ENCODE measurements at places on chromosomes 6 and 20. TPM values are rescaled to one million over a fixed set of nuclear protein-coding genes. Genes with fewer than 3 reads are reported as not detected.

DNA sequence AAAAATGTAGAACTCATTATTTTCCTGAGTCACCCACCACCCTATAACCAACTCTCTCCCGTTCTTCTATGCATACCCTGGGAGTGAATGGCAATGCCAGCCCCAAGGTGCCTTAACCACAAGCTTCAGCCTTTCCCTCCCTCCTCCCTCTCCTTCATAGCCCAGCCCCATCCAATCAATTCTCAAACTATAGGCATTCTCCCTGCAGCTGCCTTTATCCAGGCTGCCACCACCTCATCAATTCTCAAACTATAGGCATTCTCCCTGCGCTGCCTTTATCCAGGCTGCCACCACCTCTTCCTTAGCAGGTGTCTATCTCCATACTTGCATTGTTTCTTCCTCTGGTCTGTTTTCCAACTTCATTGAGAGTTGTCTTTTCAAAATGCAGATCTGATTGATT, 77.1 kb downstream of the PLEKHG1 start:
- DNase-seq = no peak

- DNase-seq = no peak
These were observed 42.3 kb upstream of the LAMA4 start for GRCh38 chr6:112296694-112297093.

DNA sequence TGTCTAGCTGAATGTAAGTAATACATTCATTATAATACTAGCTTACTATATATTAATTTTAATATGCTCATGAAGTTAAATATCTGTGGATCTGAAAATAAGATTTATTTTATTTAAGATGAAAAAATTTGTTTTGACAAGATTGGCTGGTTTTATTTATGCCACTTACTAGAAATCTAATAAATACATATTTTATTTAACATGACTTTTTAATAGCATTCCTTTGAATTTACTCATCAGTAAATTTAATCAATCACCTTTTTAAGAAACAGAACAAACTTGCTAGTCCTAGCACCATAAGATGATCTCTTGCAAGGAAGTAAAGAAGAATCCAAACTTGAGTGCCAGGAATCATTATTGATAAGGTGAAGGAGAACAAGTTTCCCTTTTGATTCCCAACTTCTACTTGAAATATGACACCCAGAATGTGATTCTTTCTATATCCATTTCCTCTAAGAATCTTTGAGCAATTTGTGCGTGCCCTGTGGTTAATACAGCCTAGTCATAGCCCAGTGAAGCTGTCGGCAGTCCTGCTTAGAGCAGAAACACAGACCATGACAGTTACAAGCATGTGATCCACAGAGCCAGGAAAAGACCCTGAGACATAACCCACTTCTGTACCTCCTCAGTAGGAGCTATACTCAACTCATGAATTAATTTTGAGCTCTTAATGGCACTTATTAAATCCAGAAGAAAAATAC, 282.3 kb upstream of the QKI start:
- no peak for DNase-seq

DNA sequence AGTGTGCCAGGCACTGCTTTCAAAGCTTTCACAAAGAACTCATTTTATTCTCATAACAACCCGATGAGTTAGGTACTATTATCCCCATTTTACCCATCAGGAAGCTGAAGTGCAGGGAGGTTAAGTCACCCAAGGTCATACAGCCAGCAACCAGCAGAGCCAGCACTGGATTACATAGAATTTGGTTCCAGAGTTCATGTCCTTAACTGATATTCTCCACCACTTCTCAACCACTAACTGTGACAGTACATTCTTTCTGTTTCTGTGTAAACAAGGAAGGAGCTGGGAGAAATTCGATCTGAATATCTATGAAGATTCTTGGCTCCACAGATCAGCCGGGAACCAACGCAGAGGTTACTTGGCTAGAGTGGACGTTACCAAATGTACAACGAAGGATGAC, 98.0 kb downstream of the KIF16B start:
- DNase-seq = peak; percentile 71

DNA sequence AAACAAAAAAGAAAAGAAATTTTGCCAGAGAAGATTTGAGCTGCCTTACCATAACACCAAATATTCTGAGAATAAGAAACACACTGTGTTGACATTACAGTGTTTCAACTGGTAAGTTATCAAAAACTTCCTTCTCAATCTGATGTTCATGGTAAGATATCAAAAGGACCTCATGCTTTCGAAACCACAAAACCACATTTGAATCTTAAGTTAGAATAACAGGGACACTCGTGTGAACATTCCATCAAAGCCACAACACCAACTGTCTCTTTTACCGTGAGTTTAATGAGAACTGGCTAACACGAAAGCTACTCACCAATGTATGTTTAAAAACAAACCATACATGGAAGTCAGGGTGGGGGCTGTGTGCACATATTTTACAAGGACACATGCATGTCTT, 73.0 kb upstream of the OPRM1 start:
- no peak for DNase-seq

DNA sequence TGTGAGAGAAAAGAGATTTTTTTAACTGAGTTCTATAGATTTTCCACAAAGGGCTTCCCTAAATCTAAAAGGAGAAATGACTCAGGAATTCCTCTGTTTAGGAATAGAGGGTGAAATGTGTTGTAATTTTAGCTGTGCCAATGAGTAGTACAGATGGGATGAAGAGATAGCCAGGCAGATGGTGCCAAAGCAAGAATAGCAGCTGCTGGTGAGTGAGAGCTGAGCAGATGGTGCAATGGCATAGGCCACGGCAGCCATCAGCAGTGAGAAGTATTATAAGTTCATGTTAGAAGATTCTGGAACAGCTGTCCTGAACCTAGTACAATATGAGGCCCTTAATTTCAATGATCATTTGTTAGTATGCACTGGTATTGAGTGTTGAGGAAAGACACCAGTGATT, 40.2 kb upstream of the CRISP1 start:
- DNase-seq = peak; percentile 93

GRCh38 chr20:4170621-4171537, 155.5 kb upstream of the RNF24 start:
- no peak for DNase-seq

DNA sequence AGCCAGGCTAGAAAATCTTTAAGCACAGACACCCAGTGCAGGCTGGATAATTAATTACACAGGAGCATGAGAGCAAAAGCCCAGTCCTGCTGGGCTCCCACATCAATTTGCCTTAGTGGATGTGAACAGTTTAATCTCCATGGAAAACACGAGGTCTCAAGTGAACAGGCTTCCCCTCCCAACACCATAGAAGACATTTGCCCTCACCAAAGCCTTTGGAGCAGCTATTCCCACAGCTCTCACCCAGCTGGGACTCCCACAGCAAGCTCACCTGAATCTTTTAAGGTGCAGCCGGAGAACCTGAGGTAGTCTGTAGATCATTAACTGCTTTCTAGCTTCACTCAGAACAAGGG, 12.0 kb downstream of the TOMM6 start:
- DNase-seq = no peak

- peak; percentile 74 for DNase-seq
These were observed 630 bp downstream of the PPP1R3G start for GRCh38 chr6:5085648-5086293.

DNA sequence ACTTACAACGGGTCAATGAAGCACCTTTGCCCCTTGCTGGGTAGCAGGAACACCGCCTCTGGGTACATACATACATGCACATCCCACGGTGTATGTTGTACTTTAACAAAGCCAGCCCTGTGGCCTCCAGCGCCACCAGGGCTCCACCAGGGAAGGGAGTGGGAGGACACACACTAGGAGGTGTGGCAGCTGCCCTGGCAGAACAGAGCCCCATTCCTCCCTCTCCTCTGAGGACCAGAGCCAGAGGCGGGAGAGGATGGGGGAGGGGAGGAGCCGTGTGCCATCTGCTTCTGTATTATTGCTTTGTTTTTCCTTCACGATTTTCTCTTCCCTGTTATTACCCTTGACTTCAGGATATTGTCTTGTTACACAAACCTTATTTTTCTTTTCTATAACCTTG, 105.8 kb upstream of the TRAF3IP2 start:
- DNase-seq = peak; percentile 91

- peak; percentile 55 for DNase-seq
These were observed at the start of gene SGK1 for GRCh38 chr6:134317471-134318131. Gene SGK1 (minus strand): TSS chr6:134318112. CDS start chr6:134317460, 652 bp downstream.

DNA sequence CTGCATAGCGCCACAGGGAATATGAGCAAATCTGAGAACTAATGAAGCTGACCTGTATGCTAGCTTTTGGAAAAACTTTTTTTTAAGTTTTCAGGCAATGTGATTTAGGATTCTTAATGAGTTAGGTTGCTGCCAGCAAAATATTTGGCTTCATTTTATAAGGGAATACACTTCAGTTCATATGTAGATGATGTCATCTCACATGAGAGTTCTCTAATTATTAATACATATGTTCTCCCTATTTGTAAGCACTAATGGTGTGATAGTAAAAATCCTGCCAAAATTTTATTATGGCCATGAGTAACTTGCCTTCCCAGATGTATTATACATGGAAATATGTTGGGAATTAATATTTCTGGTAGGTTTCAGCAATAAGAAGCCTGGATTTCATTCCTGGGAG, 573.8 kb downstream of the EPM2A start:
- DNase-seq = peak; percentile 8

GRCh38 chr20:16243470-16243869, 329.8 kb downstream of the KIF16B start:
- DNase-seq = peak; percentile 18

- DNase-seq = peak; percentile 53
These were observed 868 bp downstream of the SAMD10 start for GRCh38 chr20:63978319-63979228.

- no peak for DNase-seq
These were observed 81.4 kb upstream of the RPS6KA2 start for GRCh38 chr6:166708460-166708859.

- no peak for DNase-seq
These were observed 1.7 kb downstream of the AFDN start for GRCh38 chr6:167828325-167828956.

GRCh38 chr20:3757268-3757667, 10.3 kb downstream of the ADISSP start:
- no peak for DNase-seq

- DNase-seq = no peak
These were observed 535.0 kb downstream of the RFPL4B start for GRCh38 chr6:112881828-112882780.

- peak; percentile 55 for DNase-seq
These were observed 122.2 kb downstream of the FYN start for GRCh38 chr6:111750753-111751673.

GRCh38 chr6:75850026-75850833, 101.2 kb downstream of the MYO6 start:
- DNase-seq = no peak

DNA sequence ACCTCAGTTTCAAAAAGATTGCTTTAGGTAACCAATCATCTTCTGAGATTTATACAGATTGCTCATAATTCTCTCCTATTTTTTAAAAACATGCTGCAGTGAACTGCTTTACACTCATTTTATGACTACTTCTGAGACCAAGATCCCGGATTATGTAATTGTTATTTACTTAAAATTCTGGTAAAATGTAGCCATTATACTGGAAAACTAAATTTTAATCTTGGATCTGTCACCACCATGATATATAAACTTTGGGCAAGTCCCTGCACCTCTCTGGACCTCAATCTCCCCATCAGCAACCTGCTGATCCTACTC, 477 bp upstream of the PROCR start:
- no peak for DNase-seq

GRCh38 chr6:8047541-8048292, 16.5 kb downstream of the BLOC1S5 start:
- DNase-seq = peak; percentile 53

GRCh38 chr20:43825051-43825402, 89.6 kb upstream of the TOX2 start:
- no peak for DNase-seq

DNA sequence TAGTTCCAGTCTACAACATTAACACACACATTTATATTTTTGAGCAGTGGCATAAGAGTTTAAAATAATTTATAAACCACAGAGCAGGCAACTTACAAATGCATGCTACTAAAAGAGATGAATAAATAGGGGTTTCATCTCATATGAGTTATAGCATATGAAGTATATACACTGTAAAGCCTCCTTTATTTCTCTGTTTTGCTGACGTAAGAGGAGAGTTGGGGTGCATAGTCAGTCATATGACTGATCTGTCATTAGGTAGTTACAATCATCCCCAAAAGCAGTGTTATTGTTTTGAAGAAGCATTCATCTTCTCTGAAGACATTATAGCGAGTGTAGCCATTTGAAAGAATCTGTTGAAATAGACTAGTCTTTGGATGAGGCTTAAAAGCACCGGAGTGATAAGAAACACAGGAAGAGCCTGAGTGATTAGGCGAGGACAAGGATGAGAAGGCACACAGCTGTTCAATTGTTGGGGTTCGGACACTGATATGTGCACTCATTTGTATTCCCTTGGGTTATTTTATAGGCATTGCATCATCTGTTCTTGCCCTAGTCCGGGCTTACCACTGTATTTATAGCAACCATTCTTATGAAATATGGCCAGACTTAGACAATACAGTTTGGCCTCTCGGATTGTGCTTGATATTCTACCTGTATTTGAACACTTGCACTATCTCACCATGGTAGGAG, 325.7 kb downstream of the SAMD5 start:
- DNase-seq = no peak

DNA sequence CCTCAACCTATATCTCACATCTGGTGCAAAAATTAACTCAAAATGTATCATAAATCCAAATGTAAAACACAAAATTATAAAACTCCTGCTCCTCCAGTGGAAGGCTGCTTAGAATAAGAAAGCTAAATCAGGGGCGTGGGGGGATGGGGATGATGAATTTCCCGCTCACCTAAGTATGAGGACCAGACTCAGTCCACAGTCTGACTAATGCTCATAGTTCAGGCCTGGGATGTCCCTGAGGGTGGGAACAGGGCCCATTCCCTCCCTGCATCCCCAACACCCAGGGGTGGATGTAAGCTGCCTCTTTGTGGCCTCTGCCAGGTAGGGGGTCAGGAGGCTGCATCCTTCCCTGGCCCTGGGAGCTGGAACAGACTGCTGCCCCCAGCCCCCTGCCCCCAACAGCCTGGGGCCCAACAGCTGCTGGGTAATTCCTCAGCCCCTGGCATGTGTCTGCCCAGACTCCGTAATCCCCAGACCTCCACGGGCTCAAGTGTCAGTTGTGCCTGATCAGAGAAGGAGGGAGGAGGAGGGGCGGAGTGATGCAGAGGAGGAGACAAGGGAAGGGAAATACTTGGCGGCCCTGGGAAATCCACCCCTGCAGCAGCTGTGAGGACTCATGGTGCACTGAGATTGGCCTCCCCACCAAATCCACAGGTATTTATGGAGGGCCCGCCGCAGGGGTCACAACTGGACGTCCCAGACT, 224.5 kb downstream of the PREX1 start:
- DNase-seq = peak; percentile 92

- DNase-seq = no peak
These were observed 70.8 kb upstream of the IPCEF1 start for GRCh38 chr6:154427446-154427845.

The ROS1 gene
- 0.92 TPM for total RNA-seq

The EDN3 gene
- total RNA-seq = 22.7 TPM

The SNX9 gene
- total RNA-seq = 40.7 TPM

The ADAM33 gene
- total RNA-seq = 52.6 TPM

The FAM162B gene
- 7.9 TPM for total RNA-seq

The TRIM39 gene
- 7.4 TPM for total RNA-seq

The LY6G5C gene
- total RNA-seq = not detected

The GPLD1 gene
- 1.3 TPM for total RNA-seq

The MAPK14 gene
- total RNA-seq = 67.9 TPM

Measured in tongue (tissue), 3 donors.